PC-9 (cell line): ENCODE measurements at places on chromosomes 12 and 14.

- DNase-seq, result no peak
Observed at GRCh38 chr12:19915392-19916195, 452.7 kb upstream of the PDE3A start.

DNA sequence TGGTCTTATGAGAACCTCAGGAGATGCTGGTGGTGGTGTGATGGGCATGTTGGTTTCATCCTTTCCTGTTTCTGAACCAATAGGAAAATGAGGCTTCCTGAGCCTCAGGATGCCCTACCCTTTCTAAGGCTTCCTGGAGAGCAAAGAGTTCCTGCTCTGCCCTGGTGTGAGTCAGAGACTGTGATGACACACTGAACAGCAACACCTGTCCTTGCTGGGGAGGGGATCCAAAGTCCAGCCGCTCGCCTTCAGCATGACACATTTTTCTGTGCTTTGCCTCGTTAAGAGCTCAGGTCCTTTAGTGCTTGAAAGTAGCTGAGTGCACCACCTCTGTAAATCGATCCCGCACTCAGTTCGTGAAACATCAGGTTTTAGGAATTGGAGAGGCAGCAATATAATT is 116.0 kb downstream of the CACNA1C start:
- no peak for DNase-seq

DNA sequence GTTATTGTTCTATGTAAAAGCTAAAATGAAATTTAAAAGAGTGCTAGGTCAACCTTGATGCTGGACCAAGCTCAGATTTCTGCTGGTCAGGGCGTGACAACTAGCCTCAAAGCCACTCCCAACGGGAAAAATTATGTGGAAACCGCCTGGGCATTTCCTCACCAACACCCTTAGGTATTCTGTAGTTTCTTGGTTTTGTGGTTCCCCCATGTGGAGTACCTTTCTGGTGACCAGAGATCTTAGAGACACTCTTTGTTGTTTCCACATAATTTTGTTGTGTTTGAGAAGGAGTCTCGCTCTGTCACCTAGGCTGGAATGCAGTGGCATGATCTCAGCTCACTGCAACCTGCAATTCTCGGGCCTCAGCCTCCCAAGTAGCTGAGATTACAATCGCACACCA is 119.9 kb downstream of the DENND5B start:
- no peak for DNase-seq

- DNase-seq, result no peak
Observed at GRCh38 chr12:958588-959123, 9.2 kb upstream of the RAD52 start.

DNA sequence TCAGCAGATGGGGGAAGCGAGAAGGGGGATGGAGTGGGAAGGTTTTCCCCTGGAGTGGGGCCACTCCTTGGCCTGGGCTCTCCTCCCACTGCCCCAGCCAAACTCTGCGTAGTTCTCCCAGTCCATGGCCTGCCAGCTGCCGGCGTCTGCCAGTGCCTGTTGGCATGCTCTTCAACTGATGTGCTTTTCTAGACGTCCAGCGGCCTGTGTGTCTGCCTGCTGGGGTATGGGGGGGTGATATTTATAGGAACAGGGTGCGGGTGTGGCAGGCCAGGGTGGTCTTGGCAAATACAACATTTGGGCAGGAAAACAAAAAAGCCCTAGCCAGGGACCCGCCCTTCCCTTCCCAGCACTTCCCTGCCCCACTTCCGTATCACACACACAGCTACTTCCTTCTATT is 786.3 kb upstream of the NOVA1 start:
- no peak for DNase-seq

- DNase-seq, result no peak
Observed at GRCh38 chr14:32846821-32847365, 91.8 kb upstream of the NPAS3 start.

GRCh38 chr12:104504146-104504545 is 47.4 kb downstream of the CHST11 start:
- DNase-seq, result no peak

DNA sequence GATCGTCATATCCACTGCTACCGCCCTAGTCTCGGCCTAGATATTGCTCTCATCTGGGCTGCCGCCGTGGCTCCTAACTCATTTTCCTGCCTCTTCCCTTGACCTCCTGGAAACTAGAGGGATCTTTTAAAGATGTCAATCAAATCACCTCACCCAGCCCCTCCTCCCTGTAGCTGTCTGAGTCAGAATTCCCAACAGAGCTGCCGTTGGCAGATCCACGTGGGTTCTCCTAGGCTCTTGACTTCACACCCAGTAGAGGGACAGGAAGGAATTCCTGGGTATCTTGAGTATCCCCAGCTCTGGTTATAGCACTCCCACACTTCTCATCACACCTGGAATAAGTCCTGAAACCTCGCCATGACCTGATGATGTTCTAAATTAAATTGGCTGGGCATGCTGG is 11.9 kb downstream of the TGFB3 start:
- no peak for DNase-seq
